ENCODE measurements at places on chromosomes 7 and 10.
A peak's percentile ranks its signal among the peaks of the same experiment; 100 is the strongest.

DNA sequence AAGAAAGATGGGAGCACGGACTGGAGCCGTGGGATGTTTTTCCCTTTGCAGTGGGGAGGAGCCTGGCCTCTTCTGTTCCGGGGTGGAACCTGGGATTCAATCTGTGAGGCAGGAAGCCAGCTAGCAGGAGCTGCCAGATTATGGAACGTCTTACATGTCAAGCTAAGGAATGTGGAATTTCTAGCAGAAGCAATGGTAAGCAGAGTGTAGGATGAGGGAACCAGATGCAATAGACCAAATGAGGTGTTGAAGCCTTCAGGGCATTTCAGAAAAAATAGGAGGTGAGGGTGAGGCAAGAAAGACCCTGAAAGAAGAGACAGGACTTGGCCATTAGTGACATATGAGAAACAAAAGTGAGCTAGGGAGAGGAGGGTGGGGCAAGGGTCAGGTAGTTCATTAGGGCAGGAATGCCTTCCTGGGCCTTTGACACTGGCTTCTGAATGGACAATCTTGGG is 105.5 kb downstream of the CHN2 start:
- no peak for DNase-seq

GRCh38 chr7:22697876-22698606 is 29.0 kb upstream of the IL6 start:
- peak; percentile 54 for DNase-seq

DNA sequence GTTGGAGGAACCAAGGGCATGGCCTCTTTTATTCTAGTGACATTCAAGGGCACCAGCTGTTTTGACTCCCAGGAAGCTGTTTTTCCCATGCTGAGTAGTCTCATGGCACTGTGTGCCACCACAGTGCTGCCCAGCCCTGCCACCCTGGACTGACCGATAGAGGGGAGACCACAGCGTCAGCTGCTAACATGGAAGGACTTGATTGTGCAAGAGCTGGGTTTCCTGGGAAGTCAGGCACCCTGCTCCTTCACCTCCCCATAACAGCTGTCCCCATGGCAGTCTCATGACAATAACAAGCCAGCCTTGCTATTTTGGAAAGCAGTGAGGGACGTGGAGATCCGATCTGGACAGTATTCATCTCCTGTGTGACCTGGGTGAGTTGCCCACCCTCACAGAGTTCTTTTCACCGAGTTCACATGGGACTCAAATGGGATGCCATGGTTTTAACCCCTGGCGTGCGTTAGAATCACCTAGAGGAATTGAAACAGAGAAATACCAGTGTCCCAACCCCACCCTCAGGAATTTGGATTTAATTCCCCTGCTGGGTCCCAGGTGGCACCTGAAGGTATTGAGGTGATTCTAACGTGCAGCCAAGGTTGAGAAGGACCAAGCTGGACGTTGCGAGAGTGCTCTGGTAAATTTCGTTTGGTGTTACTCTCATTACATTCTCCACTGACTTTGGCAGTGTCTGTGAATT is 174.8 kb downstream of the CELF2 start:
- no peak for DNase-seq

DNA sequence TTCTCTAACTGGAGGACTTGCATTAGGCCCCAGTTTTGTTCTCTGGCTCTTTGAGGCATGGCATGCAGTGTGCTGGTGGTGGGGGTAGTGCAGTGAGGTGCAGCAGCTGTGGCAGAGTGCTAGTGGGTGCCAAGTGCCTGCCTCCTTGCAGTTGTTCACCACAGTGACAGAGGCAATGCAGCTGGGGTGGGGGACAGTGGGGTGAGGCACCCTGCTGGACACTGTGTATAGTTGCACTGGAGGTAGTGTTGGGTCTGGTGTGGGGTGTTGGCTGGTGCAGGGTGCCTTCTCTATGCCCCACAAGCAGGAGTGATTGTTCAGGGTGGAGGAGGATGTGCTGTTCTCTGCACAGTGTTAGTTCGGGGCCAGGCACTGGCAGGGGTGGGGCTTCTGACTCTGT is 21.7 kb upstream of the KEL start:
- no peak for DNase-seq

GRCh38 chr10:60374836-60375235 is 14.8 kb downstream of the ANK3 start:
- DNase-seq = no peak

DNA sequence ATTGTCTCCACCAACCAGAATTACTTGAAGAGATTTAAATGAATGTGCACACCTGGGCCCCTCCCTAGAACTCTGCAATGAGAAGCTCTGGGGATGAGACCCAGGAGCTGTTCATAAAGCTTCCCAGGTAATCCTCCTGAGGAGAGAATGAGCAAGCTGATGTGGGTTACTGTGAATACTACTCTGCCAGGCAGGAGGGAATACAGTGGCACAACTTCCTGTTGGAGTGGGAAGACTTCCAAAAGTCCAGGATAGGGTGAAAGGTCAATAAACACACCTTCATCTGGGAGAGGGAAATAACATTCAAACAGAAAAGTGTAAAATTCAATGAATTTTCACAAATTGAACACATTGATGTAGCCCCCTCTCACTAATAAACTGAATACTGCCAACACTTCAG is 351.4 kb downstream of the ABCA13 start:
- DNase-seq = no peak

- no peak for DNase-seq
These were observed 105.2 kb upstream of the CTBP2 start for GRCh38 chr10:125265579-125265955.

DNA sequence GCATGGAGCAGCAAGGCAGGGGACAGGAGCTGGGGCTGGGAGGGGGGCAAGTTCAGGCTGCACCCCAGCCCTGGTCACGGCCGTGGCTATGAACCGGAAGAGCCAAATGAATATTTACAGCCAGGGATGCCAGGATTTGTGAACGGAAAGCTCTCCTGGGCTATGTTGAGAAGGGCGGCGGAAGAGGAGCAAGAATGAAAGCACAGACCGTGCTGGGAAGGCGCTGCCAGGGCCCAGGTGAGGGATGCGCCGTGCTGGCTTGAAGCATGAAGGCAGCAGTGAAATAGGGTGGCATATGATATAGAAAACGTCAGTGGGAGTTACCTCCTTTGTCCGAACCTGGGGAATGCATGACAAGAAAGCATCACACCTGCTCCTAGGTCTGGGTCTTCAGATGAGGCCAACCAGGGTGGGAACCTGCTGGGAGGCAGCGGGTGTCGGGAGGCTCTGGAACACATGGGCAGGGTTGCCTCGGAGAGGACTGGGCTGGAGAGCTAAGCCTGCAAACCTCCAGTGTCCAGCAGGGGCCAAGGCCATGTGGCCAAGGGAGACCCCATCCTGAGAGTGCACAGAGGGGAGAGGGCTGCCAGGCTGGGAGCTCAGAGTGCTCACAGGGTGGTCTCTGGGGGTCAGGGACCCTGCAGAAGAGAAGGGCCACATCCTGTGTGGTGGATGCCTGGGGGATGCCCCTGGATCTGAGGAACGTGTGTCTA is 120.6 kb upstream of the TCERG1L start:
- DNase-seq = no peak

GRCh38 chr10:73593812-73594211 is 2.7 kb upstream of the USP54 start:
- DNase-seq = no peak

- DNase-seq = no peak
These were observed 113.4 kb downstream of the SRI start for GRCh38 chr7:88106434-88106833.

DNA sequence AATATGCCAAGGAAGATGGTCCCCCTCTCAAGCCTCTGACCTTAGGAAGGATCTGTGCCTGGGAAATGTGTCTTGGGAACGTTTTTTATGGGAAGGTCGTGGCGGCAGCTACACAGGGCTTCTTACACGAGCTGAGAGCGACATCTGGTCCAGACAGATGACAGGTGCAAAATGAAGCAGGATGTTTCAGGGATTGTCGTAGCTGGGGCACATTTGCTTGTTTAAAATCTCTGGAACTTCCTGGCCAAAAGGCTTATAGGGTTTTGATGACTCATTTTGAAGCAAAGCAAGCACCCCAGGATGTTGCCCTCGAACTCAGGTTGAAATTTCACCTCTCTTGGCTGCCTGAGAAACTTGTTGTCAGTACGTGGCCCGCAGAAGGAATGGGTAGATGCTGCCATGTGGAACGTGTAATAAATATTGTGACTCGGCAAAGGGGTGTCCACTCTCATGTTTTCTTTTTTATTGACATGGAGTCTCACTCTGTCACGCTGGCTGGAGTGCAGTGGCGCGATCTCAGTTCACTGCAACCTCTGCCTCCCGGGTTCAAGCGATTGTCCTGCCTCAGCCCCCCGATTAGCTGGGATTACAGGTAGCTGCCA is 117.5 kb downstream of the CAMK1D start:
- DNase-seq = no peak

- DNase-seq = no peak
These were observed 17.2 kb upstream of the MXI1 start for GRCh38 chr10:110190170-110190569.

GRCh38 chr10:77609781-77610272 is 27.8 kb downstream of the KCNMA1 start:
- no peak for DNase-seq
